Activated gamma-delta T cell treated with Interleukin-2 at 50 U/mL for 16 hours (primary cell): ENCODE measurements at places on chromosomes 2 and 18.

- DNase-seq = no peak
Measured at GRCh38 chr2:10332402-10333246, 29.9 kb downstream of the HPCAL1 start.

DNA sequence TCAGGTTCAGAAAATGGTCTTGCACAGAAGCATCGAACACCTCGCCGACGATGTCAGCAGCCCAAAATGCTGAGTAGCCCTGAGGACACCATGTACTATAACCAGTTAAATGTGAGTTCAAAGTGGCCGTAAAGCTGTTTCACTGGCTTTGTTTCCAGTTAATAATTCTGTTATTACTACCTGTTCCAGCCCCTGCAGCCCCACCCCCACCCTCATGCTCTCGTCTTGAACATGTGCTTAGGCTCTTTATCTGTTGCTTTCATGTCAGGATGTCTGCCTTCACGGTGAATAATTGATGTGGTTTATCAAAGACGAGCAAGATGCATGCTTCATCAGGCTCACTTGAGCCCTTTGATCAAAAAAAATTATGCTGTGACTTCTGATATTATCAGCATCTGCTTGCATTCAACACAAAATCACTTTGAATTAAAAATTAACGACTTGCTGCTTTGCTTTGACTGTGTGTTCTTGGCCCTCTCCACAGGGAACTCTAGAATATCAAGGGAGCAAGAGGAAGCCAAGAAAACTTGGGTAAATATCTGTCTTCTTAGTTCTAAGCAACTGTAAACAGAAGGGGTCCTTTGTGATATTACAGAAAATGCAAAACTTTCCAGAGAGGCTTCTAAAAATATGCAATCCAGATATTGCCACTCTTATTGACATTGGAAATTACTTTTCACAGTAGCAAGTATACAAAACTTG, 63.4 kb upstream of the SP5 start:
- peak; percentile 37 for DNase-seq

DNA sequence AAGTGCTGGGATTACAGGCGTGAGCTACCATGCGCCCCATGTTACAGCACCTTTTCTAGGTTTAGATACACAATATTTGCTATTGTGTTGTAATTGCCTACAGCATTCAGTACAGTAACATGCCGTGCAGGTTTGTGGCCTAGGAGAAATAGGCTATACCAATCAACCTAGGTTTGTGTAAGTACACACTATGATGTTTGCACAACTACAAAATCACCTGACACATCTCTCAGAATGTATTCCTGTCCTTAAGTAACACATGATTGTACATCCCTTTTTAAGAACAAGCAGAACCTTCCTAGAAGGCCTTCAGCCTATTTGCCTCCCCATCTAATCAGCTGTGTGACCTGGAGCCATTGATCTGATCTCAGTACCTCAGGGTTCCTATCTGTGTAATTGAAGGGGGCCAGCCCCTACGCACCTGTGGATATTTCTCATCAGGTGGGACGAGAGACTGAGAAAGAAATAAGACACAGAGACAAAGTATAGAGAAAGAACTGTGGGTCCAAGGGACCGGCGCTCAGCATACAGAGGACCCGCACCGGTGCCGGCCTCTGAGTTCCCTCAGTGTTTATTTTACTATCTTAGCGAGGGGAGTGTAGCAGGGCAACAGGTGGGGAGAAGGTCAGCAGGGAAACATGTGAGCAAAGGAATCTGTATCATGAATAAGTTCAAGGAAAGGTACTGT, 18.7 kb upstream of the TMBIM1 start:
- DNase-seq = no peak

GRCh38 chr2:85995648-85996529, 107.1 kb upstream of the ST3GAL5 start:
- no peak for DNase-seq

DNA sequence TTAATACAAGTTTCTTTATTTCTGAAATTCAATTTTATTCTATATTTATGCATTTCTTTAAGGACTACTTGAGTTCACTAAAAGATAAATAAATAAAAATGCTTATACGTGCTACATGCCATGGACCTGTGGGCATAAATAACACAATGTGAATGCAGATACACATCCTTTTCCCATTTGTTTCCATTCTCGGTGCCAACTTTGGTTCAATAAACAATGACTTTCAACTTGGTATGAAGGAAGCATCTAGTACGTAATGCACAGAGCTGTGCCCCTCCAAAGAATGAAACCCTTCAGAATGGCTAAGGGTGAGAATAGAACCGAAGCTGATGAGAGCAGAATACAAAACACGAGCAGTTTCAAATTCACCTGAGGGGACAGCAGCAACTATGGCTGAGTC, 409.3 kb downstream of the MTX2 start:
- no peak for DNase-seq

DNA sequence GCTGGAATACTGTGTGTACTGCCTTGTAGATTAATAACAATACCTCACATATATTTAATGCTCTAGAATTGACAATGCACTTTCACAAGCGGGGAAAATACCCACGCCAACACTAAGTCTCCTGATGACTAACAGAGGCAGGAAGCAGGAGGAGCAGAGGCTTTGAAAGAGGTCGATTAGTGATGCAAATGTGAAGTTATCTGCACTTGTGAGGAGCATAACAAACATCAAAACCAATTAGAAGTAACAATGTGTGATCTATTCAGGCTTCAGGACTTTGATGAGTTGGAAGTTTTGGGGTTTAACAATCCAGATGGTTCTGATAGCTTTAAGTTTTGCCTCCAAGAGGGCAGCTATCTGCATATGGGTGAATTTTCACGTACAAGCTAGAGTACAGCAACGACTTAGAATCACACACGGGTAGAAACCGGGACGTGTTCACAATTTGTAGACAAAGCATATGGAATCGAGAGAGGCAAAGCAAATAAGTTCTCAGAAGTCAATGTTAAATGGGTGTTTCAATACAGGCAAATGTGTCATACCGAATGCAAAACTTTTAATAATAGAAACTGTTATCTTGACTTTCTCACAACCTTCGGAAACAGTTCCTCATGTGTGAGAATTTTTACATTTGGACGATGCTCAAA, 114.5 kb downstream of the METTL8 start:
- DNase-seq = no peak

GRCh38 chr2:171893196-171893823, 734 bp downstream of the SLC25A12 start:
- DNase-seq = no peak

GRCh38 chr2:6423157-6423556, 442.6 kb downstream of the CMPK2 start:
- no peak for DNase-seq

DNA sequence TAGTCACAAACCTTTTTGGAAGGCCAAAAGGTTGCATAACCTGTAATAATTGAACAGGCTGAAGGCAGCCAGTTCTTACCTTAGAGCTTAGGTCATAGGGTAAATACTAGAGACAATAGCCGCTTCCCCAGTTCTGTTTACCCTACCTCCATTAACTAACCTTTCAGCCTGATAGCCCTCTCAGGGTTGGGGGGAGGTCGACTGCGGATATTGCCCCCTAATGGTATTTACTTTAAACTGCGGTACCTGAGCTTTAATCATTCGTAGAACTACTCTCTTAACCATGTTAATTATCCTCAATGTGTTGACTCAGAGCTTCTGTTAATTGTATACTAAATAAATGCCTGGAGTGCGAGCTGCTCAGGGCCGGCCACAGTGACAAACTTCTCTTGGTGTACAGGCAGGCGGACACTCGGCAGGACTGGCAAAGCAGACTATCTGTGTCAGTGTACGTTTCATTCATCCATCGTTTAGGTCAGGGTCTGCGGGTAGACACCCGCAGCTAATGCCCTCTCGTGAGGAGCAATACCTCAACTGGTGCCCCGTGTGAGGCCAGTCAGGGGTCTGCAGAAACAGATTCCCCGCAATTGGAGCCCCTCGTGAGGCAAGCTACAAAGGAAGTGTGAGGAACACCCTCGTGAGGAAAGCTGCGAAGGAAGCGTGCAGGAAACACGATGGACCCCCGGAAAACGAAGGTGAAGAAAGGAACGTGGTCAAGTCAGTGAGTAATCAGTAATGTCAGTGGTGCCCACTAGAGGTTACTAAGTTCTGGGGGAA, 115.3 kb upstream of the SCN7A start:
- no peak for DNase-seq

- DNase-seq = no peak
Measured at GRCh38 chr2:109272461-109272860, 143.5 kb downstream of the SH3RF3 start.

- DNase-seq = no peak
Measured at GRCh38 chr18:8778386-8778785, 73.0 kb downstream of the MTCL1 start.

DNA sequence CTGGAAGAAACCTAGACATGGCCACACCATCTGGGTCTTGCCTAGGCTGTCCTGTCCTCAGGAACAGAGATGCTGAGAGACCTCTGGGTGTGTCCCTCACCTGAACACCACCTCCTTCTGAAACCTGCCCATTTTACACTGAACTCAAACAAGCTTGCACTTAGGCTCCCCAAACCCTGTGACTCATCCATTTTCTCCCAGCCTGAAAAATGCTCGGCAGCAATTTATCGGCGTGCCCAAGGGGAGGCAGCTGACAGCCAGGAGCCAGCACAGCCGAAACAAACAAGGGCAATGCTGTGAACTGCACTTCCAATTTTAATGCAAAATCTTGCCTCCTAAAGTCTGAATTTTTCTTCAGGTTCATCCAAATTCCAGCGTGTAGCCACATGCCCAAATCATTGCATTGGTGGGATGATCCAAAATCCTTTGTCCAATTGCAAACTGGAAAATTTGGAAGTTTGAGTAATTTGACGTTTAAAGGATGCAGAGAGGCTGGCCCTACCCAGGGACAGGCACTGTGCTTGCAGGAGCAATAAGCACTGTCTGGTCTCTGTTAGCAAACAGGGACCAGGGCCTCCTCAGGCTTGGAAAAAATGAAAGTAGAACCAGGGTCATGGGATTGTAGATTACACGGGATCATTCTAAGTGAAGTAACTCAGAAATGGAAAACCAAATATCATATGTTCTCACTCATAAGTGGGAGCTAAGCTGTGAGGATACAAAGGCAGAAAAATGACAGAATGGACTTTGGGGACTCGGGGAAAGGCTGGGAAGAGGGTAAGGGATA, 67.7 kb downstream of the GALNT14 start:
- no peak for DNase-seq

DNA sequence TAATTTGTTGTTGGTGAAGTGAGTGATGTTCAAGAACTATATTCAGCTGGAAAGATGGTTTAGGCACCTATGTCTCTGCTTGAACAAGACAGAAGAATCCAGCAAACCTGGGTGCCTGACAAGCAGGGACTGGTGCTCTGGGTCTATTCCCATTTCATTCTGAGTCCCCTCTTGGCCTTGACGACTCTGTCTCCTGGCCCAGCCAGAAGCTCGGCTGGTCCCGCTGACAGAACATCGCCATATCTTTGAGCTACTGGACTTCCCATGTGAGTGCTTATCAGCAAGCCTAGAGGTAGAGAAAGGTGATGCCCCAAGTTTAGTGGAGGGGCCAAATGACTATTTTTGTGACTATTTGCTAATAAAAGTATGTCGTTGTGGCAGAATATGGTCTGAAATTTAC, 48.2 kb downstream of the SDC1 start:
- DNase-seq = no peak

DNA sequence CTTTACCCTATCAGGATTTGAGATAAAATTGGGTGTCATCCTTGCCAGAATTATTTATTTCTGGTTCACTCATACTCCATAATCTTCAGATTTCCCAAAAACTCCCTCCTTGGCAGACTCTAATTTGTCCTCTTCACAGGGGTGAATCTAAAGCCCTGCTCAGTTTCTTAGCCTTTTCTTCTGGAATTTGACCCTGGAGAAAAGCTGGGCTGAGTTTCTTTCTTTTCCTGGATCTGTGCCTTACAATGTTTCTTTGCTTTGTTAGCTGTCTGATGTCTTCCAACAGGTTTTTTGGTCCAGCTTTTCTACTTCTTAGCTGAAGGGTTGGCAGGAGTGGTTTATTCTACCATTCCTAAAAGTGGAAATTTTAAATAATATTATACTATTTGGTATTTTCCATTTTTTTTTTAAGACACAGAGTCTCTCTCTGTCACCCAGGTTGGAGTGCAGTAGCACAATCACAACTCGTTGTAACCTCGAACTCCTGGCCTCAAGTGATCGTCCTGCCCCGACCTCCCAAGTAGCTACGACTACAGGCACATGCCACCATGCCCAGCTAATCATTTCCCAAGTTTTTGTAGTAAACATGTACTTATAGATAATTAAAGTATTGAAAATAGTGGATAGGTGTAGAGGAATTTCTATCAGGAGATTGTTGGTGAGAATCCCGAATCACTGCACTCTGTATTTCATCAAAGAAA, 138.4 kb upstream of the TWIST2 start:
- no peak for DNase-seq

GRCh38 chr2:207903236-207903635, 122.1 kb downstream of the PLEKHM3 start:
- no peak for DNase-seq

DNA sequence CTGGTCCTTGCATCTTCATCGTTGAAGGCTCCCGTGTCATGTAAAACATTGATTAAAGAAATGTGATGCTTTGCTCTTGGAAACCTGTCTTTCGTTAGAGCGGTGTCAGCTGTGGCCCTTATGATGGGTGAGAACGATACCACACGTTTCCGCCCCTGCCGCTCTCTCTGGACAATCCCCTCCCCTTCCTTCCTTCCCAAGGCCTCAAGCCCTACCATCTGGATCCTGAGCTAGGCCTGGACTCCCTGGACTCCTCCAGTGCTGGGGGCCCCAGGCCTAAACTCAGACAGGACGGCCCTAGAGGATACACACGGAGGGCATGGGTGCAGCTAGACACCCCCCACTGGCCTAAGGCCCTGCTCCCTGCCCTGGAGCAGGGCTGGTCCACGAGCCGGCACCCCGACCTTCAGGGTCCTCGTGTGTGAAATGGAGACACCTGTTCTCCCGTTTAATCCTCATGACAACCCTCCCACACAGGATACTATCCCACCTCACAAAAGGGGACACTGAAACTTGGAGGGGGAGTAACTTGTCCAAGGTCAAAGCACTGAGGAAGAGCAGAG, 13.2 kb downstream of the BIN1 start:
- no peak for DNase-seq

- no peak for DNase-seq
Measured at GRCh38 chr18:12656605-12656937, 1.3 kb downstream of the SPIRE1 start.

DNA sequence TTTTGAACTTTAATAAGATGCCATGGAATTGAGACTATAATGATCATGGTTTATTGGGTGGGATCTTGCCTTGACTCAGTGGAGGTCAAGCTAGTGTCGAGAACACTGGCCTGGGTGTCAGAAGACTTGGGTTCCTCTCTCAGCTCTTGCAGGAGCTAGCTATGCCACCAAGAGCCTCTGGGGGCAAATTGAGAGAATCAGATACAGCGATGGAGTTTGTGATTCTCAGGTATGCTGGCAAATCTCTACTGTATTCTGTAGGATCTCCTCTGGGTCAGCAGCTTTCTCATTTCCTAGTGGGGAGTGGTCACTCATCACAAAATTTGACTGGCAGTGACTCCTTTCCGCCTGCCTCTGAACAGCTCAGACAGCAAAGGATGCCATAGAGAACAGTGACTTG, 477.0 kb downstream of the RNF144A start:
- no peak for DNase-seq

- no peak for DNase-seq
Measured at GRCh38 chr18:59040770-59041148, 98.9 kb upstream of the SEC11C start.
